CD4-positive, alpha-beta T cell treated with Interleukin-17A for 1 hour (primary cell): ENCODE measurements at places on chromosomes 11 and 22.

DNA sequence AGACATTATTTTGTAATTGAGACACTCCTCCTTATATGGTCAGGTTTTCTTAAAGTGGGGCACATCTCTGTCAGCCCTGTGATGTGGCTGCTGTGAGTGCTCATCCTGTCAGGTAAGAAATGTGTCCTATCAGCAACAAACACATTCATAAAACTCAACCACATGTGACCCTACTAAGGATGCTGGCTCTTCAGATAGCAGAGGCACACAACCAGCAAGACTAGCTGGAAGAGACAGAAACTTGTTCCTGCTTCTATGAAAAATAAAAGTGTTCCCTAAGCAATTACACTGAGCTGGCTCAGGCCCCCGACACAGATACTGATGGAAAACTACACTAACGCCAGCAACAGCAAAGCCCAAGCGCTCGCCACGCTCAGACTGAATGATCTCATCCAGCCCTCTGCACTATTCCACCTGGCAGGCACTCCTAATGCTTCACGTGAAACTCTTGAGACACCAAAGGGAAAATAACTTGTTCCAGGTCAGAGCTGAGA, 49.8 kb upstream of the CYP2D6 start:
- peak; percentile 79 for DNase-seq

GRCh38 chr22:36360871-36361383, 26.8 kb downstream of the MYH9 start:
- DNase-seq: no peak

GRCh38 chr22:24046024-24046423, 34.9 kb downstream of the CABIN1 start:
- no peak for DNase-seq

DNA sequence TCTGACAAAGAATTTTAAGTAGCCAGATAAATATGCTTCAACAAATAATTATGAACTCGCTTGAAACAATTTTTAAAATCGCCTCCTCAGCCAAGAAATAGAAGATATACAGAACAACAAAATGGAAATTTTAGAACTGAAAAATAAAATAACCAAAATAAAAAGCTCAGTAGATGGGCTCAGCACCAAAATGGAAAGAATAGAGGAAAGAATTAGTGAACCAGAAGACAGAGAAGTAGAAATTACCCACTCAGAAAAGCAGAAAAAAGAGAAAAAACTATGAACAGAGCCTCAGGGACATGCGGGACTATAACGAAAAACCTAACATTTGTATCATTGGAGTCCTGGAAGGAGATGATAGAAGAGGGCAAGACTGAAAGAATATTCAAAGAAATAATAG, 7.4 kb downstream of the COMMD9 start:
- DNase-seq: no peak

GRCh38 chr11:14607713-14608112, 35.9 kb upstream of the PDE3B start:
- DNase-seq: no peak

DNA sequence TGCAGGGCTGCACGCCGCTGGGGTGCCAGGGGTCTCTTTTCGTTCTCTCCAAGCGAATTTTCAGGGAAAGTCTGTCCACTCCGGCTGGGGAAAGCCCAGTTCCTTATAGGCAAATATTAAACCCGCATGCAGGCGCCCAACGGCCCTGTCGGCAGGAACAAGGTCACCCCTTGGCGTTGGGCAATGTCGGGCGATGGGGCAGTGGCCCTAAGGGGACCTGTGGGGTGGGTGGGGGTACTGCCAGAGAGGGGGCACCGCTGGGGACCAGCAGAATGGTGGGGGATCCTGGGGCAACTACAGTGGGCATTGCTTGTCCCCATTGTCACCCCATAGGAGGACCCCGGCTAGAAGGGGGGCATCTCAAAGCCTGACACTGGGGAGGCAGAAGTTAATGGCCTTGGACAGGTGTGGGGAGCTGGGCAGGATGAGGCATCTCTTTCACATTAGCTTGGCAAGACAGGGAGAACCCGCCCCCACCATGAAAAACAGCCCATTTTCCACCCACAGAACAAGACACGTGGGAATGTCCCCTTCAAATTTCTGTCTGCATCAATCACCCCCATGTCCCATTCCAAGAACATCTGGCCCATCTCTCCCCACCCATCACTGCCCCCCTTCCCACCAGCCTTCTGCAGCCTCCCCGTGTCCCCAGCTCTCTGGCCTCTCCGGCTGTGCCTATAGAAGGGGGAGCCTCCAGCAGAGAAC, 5.5 kb upstream of the IGF2 start:
- DNase-seq: no peak

- DNase-seq: no peak
Measured at GRCh38 chr11:28400331-28401100, 292.3 kb downstream of the METTL15 start.

DNA sequence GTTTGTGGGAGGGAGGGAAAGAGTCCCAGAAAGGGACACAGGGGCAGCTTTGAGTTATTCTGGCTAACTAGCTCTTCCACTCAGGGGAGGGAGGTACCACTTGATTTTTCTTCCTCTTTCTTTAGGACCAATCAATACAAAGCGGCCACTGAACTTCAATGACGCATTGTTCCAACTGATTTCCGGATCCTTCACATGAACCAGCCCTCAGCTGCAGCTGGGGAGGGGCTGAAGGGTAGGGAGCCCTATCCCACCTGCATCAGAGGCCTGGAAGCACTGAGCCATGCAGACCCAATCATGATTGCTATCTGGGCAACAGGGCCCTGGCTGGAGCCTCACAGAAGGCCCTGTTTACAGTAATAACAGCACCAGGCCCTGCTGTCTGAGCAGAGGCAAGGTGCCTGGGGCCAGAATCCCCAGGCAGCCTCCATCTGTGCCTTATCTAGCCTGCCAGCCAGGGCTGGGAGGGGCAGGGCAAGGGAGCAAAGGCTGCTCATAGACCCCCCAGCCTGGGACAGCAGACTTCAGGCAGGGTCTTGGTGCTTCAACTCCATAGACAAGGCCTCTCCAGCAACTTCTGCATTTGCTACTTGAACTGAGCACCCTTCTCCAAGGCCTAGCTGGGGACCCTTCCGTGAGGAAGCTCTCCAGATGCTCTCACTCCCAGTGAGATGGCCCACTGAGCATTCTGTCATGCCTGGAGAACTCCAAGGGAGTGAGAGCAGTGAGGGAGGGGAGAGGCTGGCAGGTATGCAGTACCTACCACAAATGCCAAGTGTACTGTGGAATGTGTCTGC, 22.5 kb downstream of the CLPB start:
- no peak for DNase-seq

GRCh38 chr11:131595797-131596196, 225.4 kb downstream of the NTM start:
- no peak for DNase-seq

- no peak for DNase-seq
Measured at GRCh38 chr22:28736301-28737155, 5.1 kb downstream of the CHEK2 start.

DNA sequence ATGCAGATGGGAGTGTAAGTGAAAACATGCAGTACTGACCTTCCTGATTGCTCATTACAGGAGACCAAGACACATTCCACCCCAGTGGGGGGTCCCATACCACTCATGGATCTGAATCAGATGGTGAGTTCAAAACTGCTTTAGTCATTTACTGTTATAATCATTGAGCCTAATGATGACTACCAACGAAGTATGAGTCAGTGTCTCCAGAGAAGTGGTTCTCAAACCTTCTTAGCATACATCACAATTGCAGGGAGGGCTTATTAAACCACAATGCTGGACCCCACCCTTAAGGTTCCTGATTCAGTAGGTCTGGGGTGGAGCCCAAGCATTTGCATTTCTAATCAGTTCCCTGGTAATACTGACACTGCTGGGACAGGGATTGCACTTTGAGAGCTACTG, 75.8 kb downstream of the CD44 start:
- DNase-seq: peak; percentile 42

DNA sequence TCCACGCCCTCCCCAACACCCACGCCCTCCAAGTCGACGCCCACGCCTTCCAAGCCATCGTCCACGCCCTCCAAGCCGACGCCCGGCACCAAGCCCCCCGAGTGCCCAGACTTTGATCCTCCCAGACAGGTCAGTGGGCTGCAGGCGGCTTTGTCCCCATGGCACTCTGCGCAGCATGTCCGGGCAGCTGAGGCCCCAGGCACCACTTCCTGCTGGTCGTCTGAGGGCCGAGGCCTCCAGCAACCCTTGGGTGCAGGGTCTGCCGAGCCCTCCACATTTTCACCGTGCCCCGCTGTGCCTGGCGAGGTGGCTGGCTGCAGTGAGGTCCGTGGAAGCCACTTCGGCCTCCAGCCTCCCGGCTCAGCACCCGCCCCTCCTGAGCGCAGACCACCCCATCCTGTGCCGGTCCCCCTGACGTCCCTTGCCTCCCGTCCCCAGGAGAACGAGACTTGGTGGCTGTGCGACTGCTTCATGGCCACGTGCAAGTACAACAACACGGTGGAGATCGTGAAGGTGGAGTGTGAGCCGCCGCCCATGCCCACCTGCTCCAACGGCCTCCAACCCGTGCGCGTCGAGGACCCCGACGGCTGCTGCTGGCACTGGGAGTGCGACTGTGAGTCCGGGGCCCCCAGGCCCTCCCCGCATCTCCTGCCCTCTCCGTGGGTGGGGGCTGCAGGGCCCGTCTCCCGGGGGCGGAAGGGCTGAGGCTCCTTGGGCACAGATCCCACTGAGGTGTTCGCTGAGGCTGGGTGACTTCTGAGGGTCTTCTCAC, 26.8 kb downstream of the MUC2 start:
- DNase-seq: no peak

- DNase-seq: no peak
Measured at GRCh38 chr11:65776196-65776595, 4.6 kb downstream of the AP5B1 start.

GRCh38 chr11:63779039-63779438, 10.5 kb upstream of the ZFTA start:
- DNase-seq: no peak

GRCh38 chr11:34487430-34487829, 26.2 kb downstream of the ELF5 start:
- no peak for DNase-seq

DNA sequence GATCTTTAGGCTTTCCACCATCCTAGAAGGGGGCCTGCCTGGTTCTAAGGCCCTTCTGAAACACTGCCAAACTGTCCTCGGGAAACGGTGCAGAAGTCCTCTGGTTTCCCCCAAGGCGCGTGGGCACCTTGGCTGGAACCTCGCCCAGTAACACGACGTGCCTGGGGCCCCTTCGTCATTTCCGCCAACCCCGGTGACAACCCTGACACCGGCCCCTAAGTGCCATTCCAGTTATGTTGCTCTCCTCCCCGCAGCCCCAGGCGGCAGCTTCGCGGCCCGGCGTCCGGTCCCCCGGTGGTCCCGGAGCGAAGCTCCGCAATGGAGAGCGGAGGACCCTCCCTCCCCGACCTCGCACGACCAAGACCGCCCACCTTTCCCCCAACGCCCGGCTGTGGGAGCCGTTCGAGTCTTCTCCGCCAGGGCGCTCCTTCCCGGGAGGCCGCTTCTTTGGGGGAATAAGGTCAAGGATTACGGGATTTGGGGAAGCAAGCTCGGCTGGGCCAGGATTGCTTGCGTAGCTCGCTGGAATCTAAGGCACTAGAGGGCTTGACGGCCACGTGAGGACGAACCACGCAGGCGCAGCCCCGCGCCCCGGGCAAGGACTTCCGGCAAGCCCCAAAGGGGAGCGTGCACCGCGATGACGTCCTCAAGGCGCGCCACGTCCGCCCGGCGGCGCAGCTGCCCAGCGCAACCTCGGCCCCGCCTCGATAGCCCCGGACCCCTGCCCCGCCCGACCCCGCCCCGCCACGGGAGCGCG, 626 bp downstream of the RNH1 start:
- peak; percentile 96 for DNase-seq
